Stimulated activated CD4-positive, alpha-beta T cell treated with anti-CD3 and anti-CD28 coated beads, Interleukin-4, amount 100 ng/mL, for 1 hour (primary cell): ENCODE measurements at places on chromosomes 1 and 21.
A peak's percentile ranks its signal among the peaks of the same experiment; 100 is the strongest.

- no peak for DNase-seq
These were observed 60.4 kb downstream of the IL23R start for GRCh38 chr1:67226688-67227087.

GRCh38 chr1:24743404-24744211 is 1.6 kb upstream of the CLIC4 start:
- DNase-seq = no peak

DNA sequence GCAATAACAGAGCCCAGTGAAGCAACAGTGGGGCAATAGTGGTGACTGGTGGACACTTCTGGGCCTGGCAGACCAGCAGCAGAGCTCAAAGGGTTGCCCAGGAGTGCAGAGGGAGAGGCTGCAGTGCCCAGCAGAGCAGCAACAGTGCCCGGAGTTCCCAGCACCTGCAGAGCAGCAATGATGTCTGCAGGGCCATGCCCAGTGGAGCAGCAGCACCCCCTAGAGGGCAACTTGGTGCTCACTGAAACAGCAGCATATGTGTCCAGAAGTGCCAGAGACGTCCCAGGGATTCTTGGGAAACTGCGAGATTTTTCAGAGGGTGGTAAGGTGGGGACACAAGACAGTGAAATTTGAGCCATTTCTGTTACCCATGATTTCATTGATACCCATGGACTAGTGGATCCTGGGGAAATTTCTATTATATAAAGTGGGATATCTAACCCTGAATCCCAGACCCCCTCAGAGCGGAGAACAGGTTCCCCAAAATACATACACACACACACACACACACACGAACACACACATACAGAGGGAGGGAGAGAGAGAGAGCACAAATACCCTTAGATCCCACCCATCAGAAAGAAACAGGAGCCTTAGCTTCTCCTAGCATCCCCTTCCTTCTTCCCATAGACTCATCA is 156.9 kb upstream of the GJB5 start:
- DNase-seq = peak; percentile 51

DNA sequence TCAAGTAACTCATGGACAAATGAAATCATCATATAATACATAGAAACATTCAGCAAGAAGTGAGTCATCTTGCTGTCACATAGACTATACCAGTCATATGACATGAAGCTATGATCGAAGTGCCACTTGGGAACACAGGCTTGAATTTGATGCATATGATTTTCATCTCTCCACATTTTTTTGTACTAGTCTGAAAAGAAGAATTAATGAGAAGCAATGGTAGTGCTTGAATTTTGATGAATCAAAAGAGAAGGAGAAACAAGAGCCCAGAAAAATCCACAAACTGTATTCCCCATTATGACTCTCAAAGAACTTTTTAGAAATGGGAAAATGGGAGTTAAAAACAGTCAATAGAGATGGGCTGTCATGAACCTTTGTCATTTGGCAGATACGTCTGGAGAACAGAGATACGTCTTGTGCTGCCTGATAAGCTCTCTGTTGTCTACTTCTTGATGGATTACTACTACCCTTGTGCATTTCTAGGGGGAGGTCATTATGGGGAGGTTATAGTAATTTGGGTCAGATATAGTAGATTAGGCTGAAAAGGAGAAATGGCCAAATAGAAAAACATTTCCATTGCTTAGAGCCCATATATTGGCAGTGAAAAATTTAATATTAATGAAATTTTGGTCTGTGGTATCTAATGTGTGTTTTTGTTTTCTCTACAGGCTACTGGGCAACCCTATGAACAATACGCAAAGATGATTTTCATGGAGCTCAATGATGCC is 8.0 kb upstream of the LEPR start:
- DNase-seq = no peak

GRCh38 chr1:62294261-62294660 is 25.0 kb downstream of the KANK4 start:
- DNase-seq = no peak

DNA sequence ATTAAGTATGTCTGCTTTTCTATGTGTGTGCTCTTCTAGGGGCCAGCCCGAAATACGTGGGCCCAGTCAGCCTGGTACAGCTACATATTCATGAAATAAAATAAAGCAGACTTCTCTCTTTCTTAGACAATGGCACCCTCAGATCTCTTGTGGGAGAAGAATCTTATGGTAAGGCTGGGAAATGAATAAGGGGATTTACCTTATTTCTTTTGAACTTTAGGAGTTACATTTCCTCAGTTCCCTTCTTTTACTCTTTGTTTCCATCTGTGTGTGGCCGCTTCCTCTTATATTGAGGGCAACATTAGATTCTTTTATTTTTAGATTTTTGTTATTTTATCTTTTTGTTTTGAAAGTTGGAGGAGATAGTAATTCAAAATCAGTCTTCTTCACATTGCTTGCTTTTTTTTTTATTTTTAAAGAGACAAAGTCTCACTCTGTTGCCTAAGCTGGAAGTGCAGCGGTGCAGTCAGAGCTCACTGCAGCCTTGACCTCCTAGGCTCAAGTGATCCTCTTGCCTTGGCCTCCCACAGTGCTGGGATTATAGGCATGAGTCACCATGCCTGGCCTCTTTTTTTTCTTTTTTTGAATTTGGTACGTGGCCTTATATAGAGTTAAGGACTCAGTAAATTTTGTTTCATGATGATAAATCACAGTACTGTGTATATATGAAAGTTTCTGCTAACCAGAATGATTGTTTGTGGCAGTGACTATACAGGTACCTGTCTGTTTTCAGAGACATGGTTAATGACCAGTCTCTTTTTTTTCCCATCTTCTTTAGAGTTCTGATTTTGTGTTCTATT is 9.1 kb downstream of the LAMC1 start:
- DNase-seq = no peak

DNA sequence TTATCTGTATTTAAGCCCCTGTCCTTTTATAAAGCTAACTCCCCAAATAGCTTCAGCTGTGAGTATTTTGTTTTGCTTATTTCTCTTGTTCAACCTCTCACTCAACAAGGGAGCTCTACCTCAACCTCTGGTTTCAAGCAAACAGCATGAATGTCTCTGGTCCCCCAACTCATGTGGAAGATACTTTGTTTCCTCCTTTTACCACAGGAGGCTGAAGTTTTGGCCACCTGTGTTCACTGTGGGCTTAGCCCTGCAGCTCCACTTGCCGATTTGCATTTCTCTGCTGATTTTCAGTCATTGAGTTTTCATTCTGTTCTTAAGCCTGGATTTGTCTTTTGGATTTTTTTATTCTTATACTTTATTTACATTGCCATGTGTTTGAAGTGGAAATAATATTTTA is 613.1 kb downstream of the USP25 start:
- no peak for DNase-seq

- DNase-seq = no peak
These were observed 12.5 kb upstream of the MYOC start for GRCh38 chr1:171664976-171665375.

DNA sequence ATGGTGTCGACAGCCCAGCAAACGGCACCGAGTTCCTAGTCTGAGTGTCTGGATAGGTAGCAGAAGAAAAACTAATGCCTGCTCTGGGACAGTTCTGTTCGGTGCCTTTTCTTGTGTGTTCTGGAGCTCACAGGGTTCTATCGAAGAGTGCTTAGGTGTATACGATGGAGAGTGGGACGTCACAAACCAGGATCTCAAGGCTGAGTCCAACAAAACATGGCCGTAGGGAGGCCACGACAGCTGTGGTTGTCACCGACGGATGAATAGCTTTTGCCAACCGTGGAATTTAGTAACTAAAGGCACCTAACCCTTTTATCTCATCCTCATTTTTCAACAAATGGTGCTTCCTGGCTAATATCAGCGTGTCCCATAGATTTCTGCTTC is 635 bp upstream of the SYNJ1 start:
- no peak for DNase-seq

GRCh38 chr1:33143176-33143575 is 38.7 kb downstream of the TRIM62 start:
- DNase-seq = no peak

- DNase-seq = peak; percentile 84
These were observed at the start of gene CHAF1B for GRCh38 chr21:36385233-36386030. Gene CHAF1B (plus strand): TSS chr21:36385392. CDS start chr21:36386137, 745 bp downstream.

GRCh38 chr1:41662061-41662764 is 177.7 kb upstream of the EDN2 start:
- peak; percentile 76 for DNase-seq

DNA sequence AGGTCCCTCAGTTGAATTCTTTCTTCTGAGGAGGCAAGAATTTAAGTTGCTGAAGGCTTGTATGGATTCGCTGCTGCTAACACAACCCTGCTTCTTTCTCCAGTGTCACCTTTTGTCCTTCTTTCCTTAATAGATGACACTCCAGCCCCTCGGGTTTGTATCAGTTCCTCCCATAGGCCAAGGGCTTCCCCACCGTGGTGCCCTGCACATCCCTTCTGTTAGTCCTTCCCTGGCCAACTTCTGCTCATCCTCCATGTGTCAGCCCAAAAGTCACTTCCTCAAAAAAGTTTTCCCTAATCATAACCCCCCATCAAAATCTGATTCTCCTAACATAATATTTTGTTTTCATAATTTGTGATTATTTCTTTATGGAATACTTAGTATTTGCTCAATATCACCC is 190.4 kb downstream of the RHOU start:
- no peak for DNase-seq

DNA sequence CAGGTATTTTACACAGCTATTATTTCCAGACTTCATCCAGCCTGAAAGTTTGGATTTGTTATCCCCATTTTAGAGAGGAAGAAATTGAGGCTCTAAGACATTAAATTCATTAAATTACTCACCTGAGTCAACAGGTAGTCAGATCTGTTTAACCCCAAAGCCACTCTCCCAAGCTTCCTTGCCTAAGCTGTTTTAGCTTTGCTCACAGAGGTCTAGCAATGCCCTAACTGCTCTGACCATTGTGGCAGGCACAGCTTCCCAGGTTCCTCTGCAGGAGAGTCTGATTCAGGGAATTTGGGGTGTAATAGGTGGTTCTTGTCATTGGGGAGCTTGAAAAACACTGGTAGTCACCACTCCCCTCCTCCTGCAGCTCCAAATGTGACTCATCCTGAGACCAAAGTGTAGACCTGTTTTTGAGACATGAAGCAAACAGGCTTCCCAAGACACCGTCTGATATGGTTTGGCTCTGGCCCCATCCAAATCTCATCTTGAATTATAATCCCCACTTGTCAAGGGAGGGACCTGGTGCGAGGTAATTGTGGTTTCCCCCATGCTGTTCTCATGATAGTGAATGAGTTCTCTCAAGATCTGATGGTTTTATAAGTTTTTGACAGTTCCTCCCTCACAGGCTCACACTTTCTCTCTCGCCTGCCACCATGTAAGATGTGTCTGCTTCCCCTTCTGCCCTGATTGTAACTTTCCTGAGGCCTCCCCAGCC is 142.8 kb upstream of the DNAH14 start:
- DNase-seq = no peak

DNA sequence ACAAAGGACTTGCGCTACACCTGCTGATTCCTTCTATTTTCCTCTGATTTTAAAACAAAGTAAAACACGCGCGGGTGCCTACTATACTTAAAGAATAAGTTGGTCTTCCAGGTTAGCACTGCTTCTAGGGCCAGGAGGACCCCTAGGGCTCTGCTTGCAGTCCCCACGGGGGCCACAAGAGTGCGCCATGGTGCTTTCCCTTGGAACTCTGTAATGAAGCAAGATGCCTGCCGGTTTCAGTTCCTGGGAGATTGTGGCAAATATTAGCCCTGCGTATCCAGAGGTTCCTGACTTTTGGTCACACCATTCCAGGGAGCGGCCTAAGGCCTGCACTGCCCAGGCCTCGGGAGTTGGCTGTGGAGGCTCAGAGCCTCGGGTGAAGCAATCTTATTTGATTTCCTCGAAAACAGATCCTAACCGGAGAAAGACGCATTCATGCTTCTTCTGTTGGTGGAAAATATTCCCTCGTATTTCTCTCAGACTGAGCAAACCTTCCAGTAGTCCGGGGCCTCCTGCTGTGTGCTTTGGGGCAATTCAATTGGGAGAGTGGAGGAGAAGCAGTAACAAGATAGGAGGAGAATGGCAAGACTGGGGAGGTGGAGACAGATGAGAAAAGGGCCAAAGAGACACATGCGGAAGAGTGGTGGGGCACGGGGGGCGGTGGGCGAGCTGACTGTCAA is 25.3 kb downstream of the ADAM30 start:
- DNase-seq = peak; percentile 60

DNA sequence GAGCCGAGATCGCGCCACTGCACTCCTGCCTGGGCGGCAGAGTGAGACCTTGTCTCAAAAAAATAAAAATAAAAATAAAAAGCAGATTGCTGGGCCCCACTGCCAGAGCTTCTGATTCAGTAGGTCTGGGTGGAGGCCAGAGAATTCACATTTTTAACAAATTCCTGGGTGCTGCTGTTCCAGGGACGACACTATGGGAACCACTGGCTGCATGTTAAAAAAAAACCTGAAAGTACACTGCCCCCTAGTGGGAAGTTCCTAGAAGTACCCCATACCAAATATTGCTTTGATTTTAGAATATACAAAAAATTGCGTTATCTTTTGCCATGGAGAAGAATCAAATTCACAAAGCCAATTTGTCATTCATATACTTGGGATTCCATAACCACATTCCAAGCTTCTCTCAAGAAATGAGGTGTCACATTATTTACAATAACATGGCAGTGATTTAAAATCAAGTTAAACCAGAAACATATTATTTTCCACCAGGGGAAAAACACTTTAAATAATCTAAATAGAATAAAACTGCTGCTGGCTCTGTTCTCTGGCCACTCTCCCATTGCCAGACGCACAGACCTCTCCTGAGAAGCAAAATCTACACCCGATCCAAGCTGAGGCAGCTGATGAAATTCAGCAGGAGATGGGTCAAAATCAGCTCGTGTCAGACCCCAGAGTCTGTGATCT is 27.4 kb downstream of the SYF2 start:
- DNase-seq = no peak

GRCh38 chr1:42646056-42646455 is 12.2 kb upstream of the PPIH start:
- DNase-seq = no peak

- DNase-seq = no peak
These were observed 4.5 kb upstream of the CRABP2 start for GRCh38 chr1:156709757-156710489.

GRCh38 chr1:147053269-147053668 is 115.1 kb downstream of the NBPF12 start:
- DNase-seq = no peak

DNA sequence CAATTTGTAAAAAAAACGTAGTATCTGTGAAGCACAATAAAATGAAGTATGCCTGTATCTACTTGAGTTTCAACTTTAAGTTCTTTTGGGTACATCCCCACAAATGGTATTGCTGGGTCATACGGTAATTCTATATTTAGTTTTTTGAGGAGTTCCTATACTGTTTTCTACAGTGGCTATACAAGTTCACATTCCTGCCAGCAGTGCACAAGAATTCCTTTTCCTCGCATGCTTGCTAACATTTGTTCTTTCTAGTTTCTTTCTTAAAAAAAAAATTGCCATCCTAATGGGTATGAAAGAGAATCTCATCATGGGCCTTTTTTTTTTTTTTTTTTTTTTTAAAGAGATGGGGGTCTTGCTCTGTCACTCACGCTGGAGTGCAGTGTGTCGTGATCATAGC is 41.9 kb downstream of the UCK2 start:
- no peak for DNase-seq

GRCh38 chr1:19342062-19342750 is 30.1 kb downstream of the SLC66A1 start:
- no peak for DNase-seq

GRCh38 chr1:7468248-7468647 is 302.8 kb upstream of the VAMP3 start:
- DNase-seq = no peak
